Left lung (tissue), 14 donors: ENCODE measurements at places on chromosomes 16 and 17.

DNA sequence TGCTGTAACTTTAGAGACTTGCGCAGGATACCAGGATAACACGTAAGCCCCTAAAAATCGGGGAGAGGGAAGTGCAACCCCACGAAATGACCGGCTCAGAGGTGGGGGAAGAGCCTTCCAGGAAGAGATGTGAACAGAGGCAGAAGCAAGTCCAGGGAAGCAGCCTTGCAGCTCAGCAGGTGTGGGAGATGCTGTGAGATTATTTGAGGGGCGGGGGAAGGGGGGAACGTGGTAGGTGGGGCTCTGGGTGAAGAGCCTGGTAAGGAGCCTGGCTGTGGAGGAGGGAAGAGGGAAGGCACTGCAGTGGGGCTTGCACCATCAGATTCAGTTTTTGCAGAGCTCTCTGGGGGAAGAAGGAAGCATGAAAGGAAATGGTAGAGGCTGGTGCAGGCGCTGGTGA, 95.4 kb upstream of the CACNG5 start:
- no peak for DNase-seq

DNA sequence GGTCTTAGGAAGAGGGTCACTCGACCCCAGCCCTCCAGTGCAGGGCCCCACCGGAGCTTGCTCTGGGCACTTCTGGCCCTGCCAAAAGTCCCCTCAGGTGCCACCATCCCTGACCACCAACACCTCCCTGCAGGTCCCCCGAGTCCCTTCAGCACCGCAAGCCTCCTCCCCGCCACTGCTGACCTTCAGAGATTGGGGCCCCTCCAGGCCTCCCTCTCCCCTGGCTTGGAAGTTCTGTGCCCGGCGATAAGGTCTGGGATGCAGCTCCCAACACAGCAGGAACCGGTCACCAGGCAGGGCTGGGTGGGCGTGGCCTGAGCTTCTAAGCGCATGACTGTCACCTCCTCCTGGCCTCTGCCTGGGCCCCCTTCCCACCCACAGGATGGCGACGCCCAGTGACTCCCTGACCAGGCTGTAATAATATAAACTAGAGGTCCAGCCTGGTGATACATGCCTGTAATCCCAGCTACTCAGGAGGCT, 11.2 kb downstream of the PIEZO1 start:
- peak; percentile 85 for DNase-seq

DNA sequence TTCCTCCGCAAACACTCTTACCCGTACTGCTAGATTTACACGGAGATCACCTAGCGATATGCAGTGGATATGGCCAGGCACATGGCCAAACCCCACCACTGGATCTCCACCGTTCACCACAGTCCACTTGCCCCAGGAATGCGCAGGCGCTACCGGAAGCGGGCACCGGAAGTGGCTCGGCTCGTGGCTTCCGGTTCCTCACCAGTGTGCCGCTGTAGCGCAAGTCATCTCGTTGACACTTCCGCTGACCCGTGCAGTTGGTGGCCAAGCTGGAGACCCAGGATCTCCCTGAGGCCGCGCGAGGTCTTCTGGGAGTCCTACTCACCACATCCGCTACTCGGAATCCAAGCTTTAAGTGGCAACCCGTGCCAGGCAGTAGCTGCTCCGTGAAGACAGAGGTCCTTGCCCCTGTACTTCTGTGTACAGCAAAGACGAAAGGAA, 11.5 kb downstream of the ZNF597 start:
- peak; percentile 82 for DNase-seq

- DNase-seq: no peak
Measured at GRCh38 chr17:62855156-62855555, 47.0 kb upstream of the MARCHF10 start.

DNA sequence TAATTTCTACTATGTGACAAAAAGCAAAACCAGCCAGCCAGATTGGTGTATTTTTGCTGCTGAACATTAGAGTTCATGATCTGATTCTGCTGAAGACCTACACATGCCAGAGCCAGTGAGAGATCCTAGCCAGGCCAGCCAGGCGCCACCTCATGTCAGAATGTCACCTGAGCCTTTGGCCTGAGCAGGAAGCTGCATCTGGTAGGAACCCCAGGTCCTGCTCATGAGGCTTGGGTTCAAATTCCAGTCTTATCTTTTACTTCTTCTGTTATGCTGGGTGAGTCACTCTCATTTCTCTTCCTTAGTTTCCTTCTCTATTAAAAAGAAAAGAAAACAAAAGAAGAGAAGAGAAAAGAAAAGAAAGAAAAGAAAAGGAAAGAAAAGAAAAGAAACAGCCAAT, 585.1 kb upstream of the CDH5 start:
- DNase-seq: no peak

DNA sequence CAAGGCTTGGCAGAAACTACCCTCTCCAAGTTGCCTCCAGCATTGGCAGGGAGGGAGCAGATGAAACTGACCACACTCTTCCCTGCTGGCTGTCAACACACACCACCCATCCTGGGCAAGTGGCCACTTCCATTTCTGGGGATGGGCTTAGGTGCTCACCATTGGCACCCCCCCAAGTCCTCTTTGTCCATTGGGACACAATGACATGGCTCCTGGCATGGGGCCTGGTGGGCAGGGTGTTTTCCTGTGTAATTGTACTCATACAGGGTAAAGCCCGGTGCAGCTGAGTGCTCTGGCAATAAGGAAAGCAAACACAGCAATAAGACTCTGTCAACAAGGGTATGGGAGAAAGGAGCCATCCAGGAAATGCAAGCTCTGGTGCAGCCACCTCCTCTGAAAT, 22.6 kb downstream of the SCNN1B start:
- DNase-seq: no peak

- DNase-seq: no peak
Measured at GRCh38 chr17:56793957-56794356, 39.8 kb downstream of the C17orf67 start.

DNA sequence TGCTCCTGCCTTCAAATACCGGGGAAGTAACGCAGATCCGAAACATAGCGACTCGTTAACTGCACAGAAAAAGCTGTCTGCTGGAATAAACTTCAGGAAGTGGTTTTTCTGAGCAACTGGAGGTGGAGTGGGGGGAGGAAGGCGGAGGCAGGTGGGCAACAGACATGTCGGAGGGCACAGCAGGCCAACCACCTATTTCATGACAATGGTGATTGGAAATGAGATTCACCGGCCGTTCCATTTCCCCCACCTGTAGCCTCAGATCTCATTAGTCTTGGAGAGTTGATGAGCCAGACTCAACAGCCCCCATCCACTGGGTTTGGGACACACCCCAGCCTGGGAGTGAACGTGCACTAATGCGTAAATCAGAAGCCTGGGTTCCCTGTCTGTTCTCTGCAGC, 7.7 kb upstream of the PECAM1 start:
- DNase-seq: no peak

GRCh38 chr16:85056211-85056748, 28.7 kb downstream of the KIAA0513 start:
- no peak for DNase-seq

GRCh38 chr17:49217651-49218413, 7.3 kb downstream of the ABI3 start:
- no peak for DNase-seq

- DNase-seq: no peak
Measured at GRCh38 chr17:61305024-61305423, 94.6 kb upstream of the TBX2 start.

GRCh38 chr17:693791-694638, 20.6 kb downstream of the VPS53 start:
- DNase-seq: no peak

DNA sequence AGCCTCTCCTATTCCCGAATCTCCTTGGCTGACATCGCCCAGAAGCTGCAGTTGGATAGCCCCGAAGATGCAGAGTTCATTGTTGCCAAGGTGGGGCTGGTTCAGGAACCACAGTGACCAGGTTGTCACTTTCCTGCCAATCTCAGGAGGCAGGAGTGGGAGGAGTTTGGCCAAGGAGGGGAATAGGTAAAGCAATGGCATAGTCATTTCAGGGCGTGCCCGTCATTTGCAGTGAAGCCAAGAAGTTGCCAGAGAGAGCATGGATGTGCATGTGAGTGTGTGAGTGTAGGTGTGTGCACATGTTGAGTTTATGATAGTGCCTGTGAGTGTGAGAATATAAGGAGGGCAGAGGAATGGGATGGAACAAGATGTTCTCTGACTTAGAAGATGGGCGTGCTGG, 14.8 kb downstream of the PSMD3 start:
- DNase-seq: no peak

- DNase-seq: no peak
Measured at GRCh38 chr16:9556949-9557665, 465.7 kb downstream of the HAPSTR1 start.

GRCh38 chr17:48894886-48895285, 2.3 kb downstream of the ATP5MC1 start:
- no peak for DNase-seq

DNA sequence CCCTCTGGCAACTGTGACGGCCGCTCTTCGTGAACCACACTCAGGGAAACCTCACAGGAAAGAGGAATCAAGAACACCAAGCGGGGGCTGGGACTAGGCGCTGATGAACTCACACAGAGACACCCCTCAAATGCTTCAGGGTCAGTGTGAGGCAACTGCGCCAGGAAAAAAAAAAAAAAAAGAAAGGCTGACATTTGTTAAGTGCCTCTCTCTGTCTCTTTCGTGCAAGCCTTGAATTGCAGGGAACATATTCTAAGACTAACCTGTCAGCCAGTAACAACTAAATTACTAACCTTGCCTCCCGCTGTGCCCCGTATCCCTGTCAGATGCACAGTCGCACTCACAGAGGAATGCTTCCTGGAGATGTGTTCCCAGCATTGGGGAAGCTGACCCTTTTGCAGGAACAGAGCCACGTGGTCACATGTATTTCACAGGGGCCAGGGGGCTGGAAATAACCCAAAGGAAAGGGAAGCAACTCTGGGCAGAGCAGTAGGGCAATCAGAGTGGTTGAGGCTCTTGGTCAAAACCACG, 247.8 kb downstream of the XYLT1 start:
- peak; percentile 46 for DNase-seq

GRCh38 chr17:57603978-57604377, 141.1 kb downstream of the CCDC182 start:
- peak; percentile 61 for DNase-seq

DNA sequence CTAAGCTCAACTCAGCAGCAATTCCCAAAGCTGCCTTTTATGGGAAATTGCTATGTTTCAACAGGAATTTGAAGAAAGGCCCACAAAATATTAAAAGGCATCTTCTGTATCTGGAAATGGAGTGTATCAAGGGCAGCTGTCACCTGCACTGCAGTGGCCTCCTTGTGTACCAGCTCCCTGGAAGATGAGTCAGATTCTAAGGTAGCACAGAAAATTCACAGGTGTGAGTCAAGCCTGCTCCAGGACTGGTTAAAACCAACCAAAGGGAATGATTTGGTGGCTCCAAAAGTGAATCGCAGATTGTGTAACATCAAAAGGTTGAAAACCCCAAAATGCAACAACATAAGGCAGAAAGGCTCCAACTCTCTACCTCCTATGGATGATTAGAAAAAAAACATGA, 296.4 kb downstream of the GRIN2A start:
- no peak for DNase-seq

GRCh38 chr17:66076546-66077190, 115.3 kb downstream of the CEP112 start:
- no peak for DNase-seq

DNA sequence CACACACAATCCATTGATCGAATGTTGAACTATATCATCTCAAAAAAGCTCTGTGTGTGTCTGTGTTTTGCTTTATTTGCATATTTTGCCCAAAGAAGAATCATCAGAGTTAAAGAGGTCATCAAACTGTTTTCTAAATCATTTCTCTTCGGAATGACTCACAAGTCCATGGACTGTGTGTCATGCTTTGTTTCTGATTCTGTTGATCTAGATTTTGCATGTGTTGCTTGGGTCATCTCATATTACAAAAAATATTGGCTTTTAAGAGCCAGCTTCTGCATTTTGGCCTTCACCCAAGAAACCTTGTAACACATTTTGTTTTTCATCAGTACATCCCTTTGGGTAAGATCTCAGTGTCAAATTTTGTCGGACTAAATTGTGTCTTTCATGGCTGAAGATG, 471.2 kb upstream of the HSBP1 start:
- DNase-seq: no peak

- no peak for DNase-seq
Measured at GRCh38 chr16:88303890-88304819, 78.6 kb upstream of the ZNF469 start.

- DNase-seq: no peak
Measured at GRCh38 chr17:41061964-41062363, 2.0 kb upstream of the KRTAP2-3 start.

GRCh38 chr16:89170346-89171215, 967 bp upstream of the CDH15 start:
- DNase-seq: peak; percentile 75

- DNase-seq: no peak
Measured at GRCh38 chr17:63358111-63358839, 87.8 kb downstream of the CYB561 start.

GRCh38 chr17:70493277-70493874, 324.0 kb downstream of the KCNJ2 start:
- no peak for DNase-seq

DNA sequence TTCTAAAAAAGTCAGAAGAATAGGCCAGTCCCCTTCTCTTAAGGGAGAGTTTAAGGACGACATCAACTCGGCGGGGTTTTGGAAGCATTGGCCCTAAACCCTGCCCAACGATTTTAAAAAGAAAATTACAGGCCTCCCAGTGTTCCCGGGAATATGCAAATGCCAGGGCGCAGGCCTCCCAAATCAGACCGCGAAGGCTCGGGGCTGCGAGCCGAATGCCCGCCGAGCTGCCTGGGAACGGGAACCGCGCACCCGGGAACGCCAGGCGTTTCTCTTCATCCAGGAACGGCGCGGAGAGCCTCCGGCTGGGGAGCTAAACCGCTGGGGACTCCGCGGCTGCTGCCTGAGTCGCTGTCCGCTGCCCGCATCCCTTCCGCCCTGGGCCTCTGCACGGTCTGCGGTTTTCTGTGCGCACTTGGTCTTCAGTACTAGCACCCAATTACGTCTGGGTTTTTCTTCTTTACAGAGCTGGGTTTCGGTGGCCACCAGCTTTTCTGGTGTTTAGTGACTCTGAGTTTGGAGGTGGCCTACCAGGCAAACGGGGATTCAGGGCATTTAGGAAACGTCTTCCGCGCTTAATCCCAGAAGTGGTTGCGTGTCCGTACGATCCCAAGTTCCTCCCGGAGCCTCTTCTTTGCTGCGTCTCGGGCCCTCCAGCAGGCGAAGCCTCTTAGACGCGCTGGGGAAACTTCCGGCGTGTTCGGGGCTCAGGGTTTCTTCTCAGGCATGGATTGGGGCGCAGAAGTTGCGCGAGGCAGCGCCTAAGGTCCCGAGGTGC, 5.7 kb downstream of the IRX5 start:
- DNase-seq: no peak

DNA sequence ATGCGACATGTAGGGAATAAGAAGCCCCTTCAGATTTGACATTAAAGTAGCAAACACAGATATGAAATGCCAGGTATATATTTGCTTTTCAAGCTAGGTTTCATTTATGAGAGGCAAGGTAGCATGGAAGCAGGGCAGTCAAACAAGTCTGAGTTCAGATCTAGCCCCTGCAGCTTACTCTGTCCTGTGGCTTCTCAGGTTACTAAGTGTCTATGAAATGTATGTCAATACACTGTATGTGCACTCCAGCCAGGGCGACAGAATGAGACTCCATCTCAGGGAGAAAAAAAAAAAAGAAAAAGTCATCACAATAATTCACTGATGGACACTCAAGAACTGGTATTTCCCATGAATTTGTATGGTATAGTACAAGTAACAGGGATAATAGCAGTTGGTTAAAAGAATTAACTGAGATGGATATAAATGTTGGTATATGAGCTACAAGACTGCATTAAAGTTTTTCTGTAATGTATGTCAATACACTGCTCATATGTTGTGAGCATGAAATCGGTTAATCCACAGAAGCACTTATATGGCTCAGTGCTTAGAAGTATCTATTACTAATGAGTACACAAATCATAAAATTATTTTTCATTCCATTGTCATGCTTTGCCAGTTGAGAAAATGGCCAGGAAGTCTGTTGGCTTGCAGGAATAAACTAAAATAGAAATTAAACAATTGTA, 2.9 kb upstream of the WSB1 start:
- DNase-seq: no peak
